Activated naive CD8-positive, alpha-beta T cell treated with anti-CD3 and anti-CD28 coated beads for 36 hours (primary cell): ENCODE measurements at places on chromosomes 2 and 18. TPM values are rescaled to one million over a fixed set of nuclear protein-coding genes. Genes with fewer than 3 reads are reported as not detected.

DNA sequence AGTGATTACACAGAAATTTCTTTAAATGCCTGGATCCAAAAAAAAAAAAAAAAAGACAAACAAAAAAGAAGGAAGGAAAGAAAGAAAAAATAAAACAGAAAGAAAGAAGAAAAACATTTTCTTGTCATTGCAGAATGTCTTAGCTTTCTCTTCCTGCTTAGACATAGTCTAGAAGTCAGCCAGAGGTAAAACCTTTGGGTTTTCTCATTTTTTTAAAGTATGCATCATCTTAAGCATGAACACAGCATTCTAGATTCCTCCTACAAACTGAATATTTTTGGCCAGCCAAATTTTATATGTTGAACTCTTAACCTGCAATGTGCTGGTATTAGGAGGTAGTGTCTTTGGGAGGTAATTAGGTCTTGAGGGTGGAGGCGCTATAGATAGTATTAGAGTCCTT lies 243.9 kb downstream of the TRIB2 start:
- DNase-seq, result no peak

- no peak for DNase-seq
Measured at GRCh38 chr2:29829841-29830240, 91.5 kb downstream of the ALK start.

DNA sequence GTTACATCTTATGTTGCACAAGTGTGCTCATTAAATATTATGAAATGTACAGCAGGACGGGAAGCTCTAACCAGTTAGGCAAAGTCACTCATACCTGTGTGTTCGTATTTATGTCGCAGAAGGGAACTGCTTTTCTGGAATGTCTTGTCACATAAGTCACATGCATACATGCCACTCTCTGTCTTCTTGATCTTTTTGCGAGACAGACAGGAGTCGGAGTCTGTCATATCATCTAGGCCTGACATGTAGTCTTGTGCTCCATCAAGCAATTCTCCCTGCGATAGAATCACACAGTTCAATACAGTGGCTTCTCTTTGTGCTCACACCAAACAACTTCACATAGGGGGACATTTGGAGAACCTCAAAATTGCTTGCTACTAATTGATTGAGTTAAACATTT lies 123.6 kb downstream of the ZEB2 start:
- DNase-seq, result no peak

The MLPH gene
- total RNA-seq, result not detected

The DYNAP gene
- not detected for total RNA-seq

DNA sequence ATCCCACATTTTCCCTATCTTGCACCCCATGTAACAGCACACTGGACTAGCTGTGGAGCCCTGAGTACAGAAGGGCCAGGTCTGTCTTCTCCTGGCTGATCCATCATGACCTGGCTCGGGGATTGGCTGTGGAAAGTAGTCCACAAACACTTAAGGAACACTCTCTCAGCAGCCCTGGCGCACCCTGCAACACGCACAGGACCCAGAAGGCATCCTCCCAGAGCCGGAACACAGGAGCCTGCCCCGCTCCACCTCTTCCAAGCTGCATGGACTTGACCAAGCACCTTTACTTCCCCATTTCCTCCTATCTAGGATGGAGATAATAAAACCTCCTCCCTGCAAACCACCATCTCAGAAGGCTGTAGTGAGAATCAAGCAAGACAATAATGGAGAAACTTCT lies 151.7 kb downstream of the CTIF start:
- DNase-seq, result no peak

GRCh38 chr2:114022360-114023085 lies 132.6 kb downstream of the ACTR3 start:
- no peak for DNase-seq

- no peak for DNase-seq
Measured at GRCh38 chr2:240451108-240451611, 15.7 kb downstream of the GPC1 start.

DNA sequence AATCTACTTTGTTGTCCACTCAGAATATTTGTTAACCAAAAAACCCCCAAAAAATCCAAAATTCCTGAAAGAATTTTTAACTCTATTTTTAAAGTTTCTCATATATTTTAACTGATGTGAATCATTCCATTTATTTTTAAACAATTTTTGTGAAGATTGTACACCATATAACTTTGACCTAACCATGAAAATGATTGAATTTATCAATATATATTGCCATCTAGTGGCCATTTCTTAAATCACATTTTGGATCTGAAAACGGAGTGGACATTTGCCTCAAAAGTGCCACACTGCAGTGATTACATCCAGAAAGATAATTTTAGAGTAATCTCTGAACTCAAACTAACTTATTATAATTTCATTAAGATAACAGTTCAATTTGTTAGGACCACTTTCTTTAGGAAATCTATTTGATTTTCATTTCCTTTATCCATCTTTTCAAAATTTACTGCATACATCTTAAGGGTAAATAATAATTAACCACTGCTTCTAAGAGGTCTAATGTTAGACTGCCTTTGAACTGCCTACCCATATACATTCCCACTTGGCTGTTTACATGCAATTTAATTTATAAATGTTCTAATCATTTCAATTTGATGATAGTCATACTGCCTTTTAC lies 71.1 kb downstream of the DSC3 start:
- no peak for DNase-seq

GRCh38 chr2:48600917-48601316 lies 16.7 kb upstream of the GTF2A1L start:
- DNase-seq, result no peak

The RGPD8 gene
- total RNA-seq, result 14.3 TPM

DNA sequence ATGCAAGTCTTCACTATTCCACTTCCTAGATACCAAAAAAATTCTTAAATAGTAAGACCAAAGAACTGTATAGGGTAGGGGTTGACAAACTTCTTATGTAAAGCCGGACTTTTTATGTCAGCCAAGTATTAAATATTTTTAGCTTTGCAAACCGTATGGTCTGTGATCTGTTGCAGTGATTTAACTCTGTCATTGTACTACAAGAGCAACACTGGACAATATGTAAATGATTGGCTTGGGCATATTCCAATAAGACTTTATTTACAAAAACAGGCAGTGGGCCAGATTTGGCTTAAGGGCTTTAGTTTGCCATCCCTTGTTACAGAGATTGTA lies 48.0 kb downstream of the MGAT5 start:
- no peak for DNase-seq

The MC4R gene
- not detected for total RNA-seq

The SRD5A2 gene
- total RNA-seq, result not detected

DNA sequence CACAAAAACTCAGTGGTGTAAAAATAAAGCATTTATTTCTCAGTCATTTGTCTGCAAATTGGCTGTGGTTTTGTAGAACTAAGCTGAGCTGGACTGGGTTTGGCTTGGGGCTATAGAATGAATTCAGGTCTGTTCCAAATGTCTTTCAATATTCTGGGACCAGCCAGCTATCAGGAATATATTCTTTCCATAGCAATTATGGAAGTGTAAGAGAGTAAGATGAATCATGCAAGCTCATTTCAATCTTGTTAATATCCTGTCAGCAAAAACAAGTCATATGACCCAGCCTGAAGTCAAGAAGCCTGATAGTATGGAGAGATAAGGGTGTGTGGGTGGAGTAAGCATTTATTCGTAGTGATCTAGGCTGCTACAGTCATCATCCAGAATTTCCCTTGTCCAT lies 481.0 kb upstream of the CDH2 start:
- DNase-seq, result no peak

GRCh38 chr2:101893681-101894381 lies 97.9 kb upstream of the IL1R2 start:
- no peak for DNase-seq

DNA sequence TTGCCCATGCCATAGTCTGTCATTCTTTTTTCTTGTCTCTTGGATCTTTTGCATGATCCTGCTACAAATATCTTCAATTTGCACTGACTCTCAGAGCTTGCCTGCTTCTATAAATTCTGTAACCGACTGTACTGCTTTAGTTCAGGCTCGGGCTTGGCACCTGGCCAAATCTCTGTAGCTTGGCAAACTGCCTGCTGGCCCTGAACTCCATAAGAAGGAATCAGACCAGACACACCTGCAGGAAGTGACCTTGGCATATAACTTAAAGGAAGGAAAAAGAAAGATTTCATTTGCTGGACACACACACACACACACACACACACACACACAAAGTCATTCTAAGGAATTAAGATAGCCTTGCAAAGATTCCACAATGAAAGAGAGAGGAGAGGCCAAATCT lies 291.2 kb upstream of the DDX18 start:
- no peak for DNase-seq

GRCh38 chr2:79824086-79824786 lies 311.4 kb downstream of the CTNNA2 start:
- DNase-seq, result no peak

DNA sequence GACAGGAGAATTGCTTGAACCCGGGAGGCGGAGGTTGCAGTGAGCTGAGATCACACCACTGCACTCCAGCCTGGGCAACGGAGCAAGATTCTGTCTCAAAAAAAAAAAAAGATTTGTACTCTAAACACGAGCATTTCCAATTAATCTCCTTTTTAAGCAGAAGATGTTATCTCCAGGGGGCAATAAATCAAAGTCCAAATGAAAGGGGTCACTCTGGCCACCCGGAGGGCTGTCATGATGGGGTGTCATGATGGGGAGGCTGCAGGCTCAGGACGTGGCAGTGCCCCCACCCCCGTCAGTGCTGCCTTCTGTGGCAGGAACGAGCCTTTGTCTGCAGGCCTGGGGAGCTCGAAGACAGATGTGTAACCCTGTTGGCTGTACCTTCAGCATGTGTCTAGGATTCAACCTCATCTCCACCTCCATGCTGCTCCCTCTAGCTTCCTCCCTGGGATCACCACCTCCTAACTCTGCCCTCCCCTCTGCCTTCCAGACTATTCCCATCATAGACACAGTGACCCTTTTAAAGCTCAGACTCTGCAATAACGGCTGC lies 76.9 kb upstream of the YWHAQ start:
- no peak for DNase-seq

DNA sequence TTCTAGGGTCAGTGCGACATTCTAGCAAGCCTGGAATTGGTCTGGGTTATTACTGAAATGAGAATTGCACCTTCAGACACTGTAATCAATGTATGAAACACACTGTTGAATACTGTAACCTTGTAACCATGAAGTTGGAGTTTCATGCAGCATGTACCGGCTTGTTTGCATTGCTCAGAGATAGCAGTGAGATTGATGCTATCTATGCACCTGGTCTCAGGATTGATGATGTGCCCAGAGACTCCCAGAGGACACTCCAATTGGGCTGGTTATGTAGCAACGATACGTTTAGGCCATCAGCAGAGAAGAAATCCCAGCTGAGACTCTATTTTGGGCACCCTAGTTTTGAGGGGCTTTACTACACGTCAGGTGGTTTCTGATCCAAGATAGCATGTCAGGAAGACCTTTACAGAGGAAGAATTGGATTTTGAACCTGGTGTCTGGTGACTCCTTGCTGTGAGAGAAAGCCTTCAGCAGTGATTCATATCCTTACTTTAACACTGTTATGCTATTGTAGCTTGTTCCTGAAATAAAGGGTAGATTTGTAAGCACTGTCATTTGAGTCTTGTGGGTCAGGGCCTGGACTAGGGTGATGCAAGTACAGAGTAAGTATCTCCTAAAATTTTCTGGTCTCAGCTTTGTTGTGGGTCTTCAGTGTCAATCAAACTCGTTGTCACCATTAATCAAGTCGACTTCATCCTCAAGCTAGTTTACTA lies 305.1 kb upstream of the GULP1 start:
- no peak for DNase-seq

The FBXO36 gene
- 1.1 TPM for total RNA-seq

The EEF1B2 gene
- 1,176 TPM for total RNA-seq

DNA sequence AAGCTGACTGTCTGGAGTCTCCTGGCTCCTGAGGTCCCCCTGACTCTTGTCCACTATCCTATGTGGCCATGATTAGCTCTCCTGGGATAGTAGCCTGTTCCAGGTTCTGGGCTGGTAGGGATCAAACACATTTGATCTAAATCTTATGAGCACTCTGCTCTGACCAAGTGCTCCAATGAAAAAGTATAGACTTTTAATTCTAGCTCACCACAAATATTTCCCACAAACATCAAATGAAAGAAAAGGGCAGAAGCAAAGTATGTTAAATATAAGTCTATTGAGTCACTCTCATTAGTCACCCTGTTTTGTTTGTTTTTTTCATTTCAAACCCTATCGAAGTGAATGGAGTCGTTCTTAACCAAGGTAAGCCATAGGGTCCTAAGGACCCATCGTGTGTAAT lies 39.7 kb upstream of the NEDD4L start:
- no peak for DNase-seq

DNA sequence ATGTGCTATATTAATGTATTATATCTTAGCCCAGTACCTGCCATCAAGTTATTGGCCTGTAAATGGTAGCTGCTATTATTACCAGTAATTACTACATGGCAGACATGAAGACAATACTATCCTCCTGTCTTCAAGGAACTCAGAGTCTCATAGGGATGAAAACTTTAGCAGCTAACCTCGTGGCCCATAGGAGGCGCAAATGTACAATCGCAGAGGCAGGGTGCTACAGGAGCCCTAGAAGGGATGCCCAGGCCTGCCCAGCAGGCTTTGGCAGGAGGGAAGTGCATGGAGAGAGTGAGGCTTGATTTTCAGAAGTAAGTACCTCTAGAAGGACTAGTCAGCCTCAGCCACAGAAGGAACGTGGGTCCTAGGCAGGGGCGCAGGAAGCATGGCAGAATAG lies 44.7 kb upstream of the KIDINS220 start:
- DNase-seq, result no peak

DNA sequence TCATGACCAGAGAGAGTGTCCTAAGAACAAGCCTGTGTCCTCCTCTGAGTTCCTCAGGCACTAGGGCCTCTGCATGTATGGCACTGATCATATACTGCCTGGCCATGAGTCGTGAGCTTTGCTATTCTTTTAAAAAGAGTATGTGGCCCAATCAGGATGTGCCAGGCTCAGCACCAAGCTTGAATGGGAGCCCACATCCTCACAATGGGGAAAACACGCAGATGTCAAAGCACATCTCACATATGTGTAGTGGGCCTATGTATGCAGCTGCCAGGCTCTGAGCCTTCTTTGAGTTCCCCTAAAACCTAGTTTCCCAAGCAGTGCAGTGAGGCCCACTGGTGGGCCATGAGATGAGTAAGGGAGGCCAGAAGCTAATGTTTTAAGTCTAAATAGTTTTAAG lies 69.9 kb upstream of the SLC1A4 start:
- no peak for DNase-seq

The SERPINB3 gene
- total RNA-seq, result not detected

DNA sequence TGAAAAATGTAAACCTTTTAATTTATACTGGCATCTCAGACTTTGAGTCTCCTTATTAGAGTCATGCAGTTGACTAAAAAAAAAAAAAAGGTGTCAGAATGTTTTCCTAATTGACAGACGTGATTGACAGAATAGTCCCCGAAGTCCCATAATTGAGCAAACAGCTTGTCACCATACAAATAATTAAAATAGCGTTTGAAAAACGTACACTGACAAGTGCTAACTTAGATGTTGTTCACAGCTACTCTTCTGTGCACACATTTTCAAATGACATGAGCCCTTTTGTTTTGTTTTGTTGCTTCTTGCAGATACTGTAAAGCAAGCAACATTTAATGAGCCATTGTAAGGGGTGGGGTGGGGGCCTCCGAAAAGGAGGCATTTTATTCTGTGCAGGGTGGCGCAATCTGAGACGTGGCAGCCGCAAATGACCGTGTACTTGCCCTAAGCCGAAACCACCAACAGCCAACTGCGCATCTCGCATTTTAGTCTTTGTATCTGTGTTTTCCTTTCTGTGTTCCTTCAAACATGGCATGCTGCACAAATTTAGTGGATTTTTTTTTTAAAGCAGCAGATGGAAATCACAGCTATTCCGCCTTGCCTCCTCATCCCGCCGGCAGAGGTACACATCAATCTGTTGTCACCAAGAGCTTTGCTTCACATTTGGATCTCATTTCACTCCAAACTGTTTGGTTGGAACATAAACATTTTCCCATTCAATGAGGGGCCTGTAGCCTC lies 52.4 kb downstream of the LPIN1 start:
- DNase-seq, result no peak

GRCh38 chr2:160606341-160606740 lies 112.7 kb upstream of the RBMS1 start:
- no peak for DNase-seq
